ENCODE measurements at places on chromosomes 3 and 15. TPM values are rescaled to one million over a fixed set of nuclear protein-coding genes. Genes with fewer than 3 reads are reported as not detected.

GRCh38 chr3:30625541-30626438, 19.4 kb downstream of the TGFBR2 start:
- DNase-seq = no peak

GRCh38 chr3:63624941-63625560, 27.4 kb upstream of the SNTN start:
- DNase-seq = no peak

DNA sequence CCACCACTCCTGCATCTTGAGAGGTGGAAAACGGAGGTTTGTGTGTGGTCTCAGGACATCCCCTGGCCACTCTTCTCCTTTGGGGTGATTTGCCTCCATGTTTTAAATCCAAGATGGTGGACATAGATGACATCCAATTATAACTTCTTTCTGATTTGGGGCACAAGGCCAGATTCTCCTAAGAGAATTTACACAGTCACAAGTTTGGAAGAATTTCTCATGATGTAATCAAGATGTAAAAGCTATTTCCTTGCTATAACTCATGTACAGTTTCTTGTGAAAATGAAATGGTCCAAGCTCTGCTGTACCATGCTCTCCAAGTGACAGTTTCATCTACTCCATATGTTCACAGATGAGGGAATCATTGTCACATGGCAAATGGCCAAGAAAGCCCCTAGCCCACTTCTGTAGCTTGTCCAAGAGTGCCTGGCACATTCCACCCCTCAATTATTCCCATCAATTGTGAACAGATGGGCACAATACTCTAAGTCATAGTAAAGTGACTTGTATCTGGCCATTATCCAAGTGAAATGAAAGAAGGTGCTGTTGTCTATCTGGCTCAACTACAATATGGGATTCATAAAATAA, 134.6 kb upstream of the ROPN1 start:
- no peak for DNase-seq

GRCh38 chr3:140941090-140941433, 574 bp upstream of the SLC25A36 start:
- no peak for DNase-seq

DNA sequence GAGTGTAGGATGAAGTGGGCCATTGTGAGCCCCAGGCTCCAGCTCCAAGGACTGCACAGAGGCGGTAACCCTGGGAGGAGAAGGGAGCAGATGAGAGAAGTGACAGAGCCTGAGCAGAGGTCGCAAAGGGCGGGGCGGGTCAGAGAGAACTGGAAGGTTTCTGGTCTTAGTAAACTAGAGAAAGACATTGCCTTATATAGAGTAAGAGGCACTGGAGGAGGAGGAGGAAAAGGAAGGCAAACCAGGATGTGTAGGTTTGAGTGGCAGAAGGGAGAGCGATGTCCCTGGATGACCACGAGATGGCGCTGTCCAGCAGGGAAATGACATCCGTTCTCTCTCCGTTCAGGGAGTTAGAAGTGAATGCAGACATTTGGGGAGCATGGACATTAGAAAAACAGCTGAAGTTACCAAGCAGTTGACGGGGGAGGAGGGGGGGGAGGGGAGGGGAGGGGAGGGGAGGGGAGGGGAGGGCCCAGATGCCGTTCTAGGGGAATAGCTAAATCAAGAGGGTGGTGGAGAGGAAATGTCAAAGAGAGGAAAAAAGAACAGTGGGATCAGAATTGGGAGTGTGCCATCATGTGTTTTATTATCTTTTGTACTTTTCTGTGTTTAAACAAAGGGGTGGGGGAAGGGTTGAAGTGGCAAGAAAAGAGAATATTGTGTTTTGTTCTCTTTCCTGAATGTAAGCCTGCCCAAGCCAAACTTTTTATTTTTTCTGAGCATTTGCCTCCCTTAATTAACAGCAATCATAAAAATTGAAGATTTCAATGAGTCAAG, 48.8 kb downstream of the STARD5 start:
- no peak for DNase-seq

DNA sequence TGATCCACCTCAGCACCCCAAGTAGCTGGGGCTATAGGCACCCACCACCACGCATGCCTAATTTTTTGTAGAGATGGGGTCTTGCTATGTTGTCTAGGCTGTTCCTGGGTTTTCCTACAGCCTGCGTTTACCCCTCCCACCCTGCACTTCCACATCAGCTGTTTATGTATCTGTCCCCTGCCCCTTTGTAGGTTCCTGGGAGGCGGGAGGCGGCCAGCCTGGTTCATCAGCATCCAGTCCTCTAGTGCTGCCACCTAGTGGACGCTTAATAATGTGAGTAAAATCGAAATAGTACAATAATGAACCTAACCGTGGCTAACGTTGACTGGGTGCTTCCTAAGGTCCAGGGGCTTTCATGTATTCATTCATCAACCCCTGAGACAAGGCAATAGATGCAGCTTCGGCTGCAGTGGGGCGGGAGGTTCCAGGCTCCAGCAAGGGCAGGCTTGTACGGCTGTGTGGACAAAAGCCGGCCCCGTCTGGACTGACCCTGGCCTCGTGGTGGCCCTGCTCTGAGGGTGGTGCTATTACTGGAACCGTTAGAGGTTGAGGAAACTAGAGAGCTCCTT, 1.2 kb upstream of the LCTL start:
- peak; percentile 22 for DNase-seq

DNA sequence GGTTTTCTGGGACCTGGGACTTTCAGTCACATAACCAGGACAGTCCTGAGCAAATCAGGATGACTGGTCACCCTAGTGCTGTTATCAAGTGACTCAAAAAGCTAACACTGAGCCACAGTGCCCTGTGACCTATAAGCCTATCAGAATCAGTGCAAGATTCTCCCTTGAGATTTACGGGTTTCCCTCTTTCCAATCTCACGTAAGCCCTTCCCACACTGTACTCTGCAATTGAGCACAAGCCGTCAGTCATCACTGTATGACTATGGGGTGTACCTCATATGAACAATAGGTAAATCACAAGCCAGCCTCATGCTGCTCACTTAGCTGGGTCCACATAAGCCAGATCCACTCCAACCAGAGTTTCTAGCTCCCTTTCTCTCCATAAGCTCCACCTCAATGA, 21.0 kb upstream of the CLDN18 start:
- no peak for DNase-seq

DNA sequence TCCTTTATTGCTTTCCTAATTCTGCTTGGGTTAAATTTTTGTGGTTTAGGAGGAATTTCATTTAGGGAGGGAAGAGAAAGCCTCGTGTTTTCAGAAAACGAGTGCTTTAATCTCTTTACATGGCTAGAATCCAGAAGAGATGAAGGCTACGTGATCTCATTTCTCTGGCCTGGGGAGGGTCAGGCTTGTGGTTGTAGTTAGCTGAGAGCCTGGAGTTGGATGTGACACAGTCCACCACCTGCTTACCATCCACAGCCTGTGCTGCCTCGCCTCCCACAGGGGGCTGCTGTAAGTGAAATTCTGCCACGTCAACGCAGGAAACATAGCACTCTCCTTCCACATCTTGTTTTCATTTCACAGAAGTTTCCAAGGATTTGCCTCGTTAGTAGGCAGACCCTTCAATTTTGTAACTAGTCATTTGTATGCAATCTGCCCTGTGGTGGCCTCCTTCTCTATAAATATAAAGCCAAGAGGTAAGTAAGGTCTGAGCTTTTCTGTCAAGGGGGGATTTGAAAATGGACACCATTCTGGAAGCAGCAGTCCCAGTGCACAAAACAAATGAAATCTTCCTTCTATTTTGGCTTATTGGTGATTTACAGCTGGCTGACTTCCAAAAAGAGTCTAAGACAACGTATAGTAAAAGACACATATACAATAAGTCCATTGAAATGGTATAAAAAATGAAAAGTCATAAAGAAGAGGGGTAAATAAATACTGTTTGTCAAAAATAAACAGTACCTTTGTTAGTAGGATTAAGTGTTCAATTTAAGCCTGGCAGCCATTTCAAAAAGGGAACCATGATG, 3.4 kb downstream of the GXYLT2 start:
- DNase-seq = no peak

GRCh38 chr3:42050126-42050525, 41.0 kb upstream of the TRAK1 start:
- DNase-seq = no peak

GRCh38 chr15:39486621-39487457, 94.0 kb upstream of the THBS1 start:
- DNase-seq = no peak

DNA sequence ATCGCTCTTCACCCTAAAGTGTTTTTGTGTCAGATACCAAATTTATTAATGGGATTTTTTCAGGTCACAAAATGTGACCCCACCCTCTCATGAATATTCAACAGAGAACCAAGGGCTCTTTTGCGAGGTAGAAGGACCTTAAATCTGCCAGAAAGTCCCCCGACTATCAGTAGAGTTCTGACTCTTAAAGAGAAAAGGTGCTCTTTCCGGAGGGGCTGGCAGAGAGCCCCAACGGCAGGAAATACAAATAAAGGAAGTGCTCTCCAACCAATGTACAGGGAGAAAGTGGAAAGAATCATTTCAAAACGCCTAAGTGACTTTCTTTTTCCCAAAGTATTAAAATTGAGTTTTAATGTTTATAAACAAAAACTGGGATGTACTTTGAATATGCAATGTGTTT, 517.2 kb downstream of the FOXP1 start:
- no peak for DNase-seq

DNA sequence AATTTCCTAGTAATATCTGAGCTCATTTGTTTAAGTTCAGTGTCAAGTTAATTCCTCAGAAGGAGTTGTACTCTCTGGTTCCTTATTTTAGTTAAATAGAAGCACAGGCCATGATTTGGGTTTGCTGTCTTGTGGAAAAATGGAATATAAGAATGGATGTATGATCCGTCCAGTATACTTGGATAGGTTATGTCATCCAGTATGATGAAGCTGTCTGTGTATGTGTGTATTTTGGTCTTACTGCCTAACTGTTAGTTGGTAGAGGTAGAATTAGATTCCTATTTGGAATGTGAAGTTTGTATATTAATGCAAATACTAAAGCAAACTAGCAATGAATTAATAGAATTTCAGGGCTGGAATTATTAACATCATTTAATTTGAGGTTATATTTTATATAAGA, 7.9 kb downstream of the KBTBD8 start:
- DNase-seq = no peak

GRCh38 chr3:65412588-65412987, 626.1 kb downstream of the MAGI1 start:
- DNase-seq = no peak

GRCh38 chr15:80764535-80764934, 14.6 kb upstream of the CEMIP start:
- no peak for DNase-seq

GALNT15 gene
- 157 TPM for total RNA-seq

GHSR gene
- not detected for total RNA-seq

IQSEC1 gene
- total RNA-seq = 93.6 TPM

GOLGA8S gene
- 0.42 TPM for total RNA-seq

EFCC1 gene
- total RNA-seq = not detected

FILIP1L gene
- total RNA-seq = 270 TPM
